ENCODE measurements at places on chromosomes 12 and 14.

- no peak for DNase-seq
Observed at GRCh38 chr12:132466241-132467201, 23.4 kb upstream of the FBRSL1 start.

DNA sequence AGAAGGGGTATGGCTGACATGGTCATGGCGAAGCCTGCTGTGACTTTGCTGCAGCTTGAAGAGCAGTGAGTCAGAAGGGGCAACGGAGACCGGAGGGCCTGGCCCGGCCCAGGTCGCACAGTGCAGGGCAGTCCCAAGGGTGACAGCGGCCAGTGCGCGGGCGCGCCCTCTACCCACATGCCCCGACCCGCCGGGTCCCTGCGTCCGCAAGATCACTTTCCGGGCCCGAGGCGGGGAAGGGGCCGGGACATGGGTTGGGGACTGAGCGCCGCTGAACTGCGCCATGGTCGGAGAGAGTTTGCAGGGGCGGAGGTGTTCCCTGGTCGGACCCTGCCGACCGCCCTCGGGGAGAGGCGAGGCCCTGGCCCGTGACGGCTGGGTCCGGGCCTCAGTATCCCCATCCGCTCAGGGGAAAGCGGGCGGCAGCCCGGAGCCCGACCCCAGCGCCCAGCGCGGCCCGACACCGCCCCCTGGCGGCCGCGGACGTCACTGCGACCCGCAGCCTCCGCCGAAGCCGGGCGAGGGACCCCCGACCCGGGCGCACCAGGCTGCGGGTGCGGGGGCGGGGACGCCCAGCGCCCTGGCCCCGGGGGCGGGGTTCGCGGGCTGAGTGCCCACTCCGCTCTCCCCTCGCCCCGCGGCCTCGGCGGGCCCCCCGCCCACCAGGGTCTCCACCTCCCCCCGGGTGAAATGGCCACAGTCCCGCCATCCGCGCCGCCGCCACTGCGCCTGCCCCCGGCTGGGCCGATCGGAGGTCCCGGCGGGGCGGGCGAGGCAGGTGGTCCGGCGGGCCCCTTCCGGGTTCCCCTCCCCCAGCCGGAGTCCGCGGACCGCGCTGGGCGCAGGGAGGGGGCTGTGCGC is 7.2 kb upstream of the ANKRD9 start:
- DNase-seq, result peak; percentile 50

DNA sequence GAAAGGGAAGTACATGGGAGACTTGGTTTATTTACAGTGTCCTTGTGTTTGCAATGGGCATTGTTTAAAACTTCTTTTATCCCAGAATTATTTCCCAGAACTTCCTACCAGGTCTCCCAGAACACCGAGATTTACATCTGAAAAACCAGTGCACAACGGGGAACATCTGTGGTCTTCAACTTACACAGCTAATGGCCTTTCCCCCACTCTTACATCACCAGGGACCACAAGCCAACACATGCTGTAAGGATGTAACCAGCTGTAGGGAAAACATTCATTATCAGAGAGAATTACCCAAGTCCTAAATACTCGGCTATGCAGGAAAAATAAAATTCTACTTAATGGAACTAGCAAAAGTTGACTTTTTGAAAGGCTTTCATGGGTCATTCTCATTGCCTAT is 267.6 kb downstream of the DUSP6 start:
- DNase-seq, result no peak

GRCh38 chr12:87467936-87468335 is 561.3 kb downstream of the C12orf50 start:
- no peak for DNase-seq

DNA sequence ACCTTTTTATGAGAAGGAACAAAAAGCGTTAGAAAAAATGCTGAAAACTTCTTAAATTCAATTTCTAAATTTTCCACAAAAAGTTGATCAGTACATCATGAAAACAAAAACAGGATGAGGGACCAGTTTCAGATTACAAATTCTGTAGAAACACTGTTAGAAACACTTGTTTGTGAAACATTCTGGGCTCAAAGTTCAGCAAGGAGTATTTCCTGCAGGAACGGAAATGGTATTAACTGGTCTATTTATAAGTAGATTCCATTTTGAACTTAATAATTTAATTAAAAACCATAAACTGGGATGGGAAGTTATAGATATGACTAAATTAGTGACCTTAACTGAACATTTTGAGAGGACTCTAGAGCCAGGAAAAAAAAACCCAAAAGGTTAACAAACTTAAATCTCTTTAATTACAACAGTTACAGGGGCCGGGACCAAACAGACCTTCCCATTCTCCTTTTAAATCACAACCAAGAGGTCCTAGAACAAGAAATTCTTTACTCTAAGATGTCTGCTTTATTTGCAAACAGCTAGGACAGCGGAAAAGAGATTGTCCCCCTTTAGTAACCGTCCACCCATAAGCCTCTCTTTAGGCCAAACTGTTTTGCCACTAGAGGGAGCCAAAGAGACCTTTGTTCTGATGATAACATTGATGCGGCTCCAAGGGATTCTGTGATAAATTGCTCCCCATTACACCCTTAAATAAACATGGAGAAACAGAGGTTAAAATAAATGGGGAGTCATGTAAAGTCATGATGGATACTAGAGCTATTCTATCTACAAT is 69.0 kb upstream of the RERGL start:
- peak; percentile 12 for DNase-seq

DNA sequence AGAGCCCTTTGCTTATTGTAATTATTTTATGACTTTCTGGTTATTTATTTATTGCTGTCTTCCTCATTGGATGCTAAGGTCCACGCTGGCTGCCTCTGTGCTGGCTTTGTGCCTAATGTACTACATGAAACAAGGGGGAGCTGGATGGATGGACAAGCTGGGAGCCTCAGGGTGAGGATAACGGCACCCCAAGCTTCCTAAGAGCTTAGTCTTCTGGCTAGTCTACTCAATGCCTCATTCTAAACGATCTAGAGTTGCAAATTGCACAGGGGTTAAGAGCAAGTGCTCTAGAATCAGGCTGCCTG is 172.0 kb downstream of the CHST11 start:
- no peak for DNase-seq

DNA sequence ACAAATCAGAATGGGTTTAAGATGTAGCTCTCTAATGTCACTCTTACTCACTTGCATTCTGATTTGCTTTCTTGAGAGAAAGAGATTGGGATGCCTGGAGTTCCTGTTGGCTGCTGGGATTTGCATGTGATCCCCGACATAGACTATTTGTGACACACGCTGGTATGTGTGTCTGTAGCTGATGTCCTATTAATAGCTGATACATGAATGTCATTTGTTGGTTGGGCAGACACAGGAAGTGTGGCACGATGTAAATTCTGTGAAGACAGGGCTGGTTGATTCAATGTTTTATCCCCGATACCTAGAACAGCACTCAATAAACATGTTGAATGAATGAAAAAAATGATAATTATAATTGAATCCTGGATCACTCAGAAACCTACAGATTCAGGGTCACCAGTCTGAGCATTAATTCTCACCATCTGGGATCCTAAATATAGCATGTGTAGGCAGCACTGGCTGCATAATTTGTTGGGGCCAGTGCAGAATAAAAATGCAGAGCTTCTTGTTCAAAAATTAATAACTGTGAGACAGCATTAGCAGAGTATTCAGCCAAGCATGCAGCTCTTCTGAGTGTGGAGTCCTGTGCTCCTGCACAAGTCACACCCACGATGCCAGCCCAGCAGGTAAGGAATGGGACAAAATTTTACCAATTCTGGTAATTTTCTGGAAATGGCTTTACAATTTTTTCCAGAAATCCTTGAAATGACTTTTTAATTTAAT is 35.5 kb upstream of the SOCS2 start:
- no peak for DNase-seq

DNA sequence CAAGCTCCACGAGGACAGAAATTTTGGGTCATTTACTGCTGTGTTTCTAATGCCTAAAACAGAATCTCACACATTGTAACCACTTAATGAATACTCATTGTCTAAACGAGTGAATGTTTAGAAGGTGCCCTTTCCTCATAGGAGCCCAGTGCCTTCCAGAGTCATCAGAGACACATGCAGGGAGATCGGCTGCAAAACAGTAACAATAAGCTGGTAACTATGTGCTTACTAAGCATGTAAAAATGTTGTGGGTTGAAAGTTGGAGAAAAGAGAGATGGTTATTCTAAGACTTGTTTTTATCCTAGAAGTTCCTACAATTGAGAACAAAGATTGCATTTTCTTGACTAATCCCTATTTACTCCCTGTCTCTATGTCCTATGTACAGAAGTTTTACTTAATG is 7.4 kb downstream of the TESPA1 start:
- no peak for DNase-seq

GRCh38 chr12:109239179-109239578 is 69.9 kb downstream of the FOXN4 start:
- no peak for DNase-seq

DNA sequence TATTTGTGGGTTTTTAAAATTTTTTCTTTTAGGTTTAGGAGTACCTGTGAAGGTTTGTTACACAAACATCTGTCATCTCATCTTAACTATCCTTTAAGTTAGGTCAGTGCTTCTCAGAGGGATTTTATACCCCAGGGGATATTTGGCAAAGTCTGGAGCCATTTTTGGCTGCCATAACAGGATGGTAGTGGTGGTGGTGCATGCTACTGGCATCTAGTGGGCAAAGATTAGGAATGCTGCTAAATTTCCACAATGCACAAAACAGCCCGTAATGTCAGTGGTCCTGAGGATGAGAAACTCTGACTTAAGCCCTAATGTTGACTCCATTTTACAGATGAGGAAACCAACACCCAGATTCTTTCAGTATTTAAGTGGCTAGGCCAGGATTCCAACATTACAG is 85.2 kb upstream of the MYF6 start:
- no peak for DNase-seq

GRCh38 chr12:62789851-62790250 is 145.1 kb downstream of the PPM1H start:
- DNase-seq, result no peak

GRCh38 chr14:23876160-23876750 is 77.3 kb upstream of the DHRS4 start:
- DNase-seq, result no peak

DNA sequence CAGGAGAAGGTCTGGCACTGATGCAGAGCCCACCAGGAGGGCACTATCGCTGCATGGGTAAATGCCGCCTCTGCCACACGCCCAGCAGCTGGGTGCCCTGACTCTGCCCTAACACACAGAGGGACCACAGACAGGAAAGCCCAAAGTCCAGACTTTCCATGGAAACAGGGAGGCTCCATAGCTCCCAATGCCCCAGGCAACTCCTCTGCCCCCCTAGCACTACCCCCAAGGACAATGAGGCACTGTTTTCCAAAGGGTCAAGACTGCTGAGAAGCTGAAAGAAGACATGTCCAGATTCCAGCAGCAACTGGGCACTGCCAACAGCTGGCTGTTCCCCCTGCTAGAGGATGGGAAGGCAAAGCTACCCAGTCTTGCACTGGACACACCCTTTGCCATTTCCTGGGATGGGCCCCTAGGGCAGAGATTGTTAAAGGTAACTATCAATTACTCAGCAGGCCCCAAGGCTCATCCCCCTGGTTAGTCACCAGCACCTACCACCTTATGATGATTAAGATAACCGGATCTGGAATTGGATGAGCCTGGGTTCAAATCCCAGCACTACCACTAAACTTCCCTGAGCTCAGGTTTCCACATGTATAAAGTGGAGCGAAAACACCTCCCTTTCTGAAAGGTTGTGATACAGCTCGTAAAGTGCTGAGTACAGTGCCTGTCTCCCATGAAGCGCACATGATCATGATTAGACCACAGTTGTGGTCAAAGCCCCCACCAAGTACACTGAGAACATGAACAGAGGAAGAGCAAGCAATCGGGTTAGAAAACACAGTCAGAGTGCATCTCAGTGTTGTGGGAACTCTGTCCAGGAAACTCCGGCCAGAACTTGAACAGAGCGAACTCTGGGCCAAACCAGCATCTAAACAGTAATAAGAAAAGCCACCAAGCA is 3.3 kb downstream of the PXN start:
- DNase-seq, result no peak

DNA sequence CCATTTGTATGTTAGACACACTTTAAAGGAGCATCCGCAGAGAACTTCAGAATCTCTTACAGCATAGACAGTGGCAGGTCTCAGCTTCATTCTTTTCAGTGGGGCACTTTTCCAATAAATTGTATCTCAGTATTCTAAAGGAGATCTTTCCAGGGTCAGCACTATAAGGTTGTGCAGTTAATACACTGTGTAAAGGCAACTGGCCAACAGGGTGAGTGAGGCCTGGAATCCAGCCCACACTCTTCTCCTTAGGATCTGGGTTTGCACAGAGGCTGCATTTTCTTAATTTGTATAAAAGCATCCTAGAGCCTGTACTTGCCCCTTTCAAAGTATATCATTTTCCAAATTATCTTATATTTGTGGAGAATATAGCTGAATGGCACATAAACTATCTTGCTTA is 94.2 kb downstream of the MYF5 start:
- DNase-seq, result no peak

DNA sequence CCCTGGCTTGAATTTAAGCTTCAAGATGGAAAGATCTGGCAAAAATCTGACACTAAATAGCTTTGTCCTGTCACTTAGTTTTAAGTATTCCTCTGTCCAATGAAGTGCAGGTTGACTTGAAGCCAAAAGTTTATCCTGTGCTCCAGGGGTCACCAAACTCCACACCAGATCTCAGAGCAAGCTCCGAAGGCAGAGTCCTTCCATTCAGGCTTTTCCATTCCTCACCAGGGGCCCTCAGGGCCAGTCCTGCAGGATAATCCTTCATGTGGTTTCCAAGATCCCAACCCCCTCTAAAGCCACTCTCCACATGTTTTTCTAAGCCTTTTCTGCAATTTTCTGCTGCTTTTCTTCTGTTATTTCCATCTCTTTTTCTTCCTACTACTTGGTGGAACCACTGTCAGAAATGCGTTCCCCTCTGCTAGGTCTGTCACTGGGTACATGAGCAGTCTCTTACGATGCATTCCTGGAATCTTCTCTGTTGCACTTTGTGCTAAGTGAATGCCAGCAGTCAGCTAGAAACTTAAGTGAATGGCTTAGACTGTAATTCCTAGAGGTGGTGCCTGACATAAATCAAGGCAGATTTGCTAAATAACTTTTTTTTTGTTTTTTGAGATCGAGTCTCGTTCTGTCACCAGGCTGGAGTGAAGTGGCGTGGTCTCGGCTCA is 251.4 kb downstream of the MSRB3 start:
- no peak for DNase-seq

- DNase-seq, result no peak
Observed at GRCh38 chr14:102505000-102505619, 4.5 kb downstream of the ANKRD9 start.

DNA sequence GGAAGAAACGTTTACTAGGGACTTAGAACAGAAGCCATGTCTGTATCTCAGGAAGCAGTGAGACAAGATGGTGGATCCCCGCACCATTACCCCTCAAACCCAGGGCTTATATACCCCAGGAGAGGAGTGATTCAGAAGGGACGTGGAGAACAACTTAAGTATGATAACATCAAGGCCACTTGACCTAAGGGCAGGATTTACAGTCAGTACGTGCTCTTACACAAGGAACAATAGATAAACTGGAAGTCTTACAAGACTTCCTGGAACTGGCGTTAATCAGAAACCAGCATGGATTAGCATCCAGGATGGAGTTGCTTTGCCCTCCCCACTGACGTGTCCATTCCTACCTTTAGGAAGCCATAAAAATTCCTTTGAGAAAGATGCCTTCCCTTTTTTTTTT is 8.6 kb upstream of the ETFBKMT start:
- no peak for DNase-seq

- DNase-seq, result peak; percentile 19
Observed at GRCh38 chr14:73463411-73463810, 5.1 kb upstream of the NUMB start.

GRCh38 chr12:51323966-51324895 is at the start of gene BIN2:
Gene BIN2 (minus strand): TSS chr12:51324174. CDS start chr12:51324102, 72 bp downstream.
- DNase-seq, result peak; percentile 60

- no peak for DNase-seq
Observed at GRCh38 chr12:112121780-112122565, 3.4 kb upstream of the TRAFD1 start.

GRCh38 chr12:114667669-114668150 is 16.3 kb downstream of the TBX3 start:
- DNase-seq, result no peak

All from activated T-cell treated with anti-CD3 and anti-CD28 coated beads for 24 hours (primary cell).